ENCODE measurements at places on chromosomes 13 and 19.

- DNase-seq, result no peak
Observed at GRCh38 chr19:33370783-33371182, 2.7 kb upstream of the CEBPG start.

DNA sequence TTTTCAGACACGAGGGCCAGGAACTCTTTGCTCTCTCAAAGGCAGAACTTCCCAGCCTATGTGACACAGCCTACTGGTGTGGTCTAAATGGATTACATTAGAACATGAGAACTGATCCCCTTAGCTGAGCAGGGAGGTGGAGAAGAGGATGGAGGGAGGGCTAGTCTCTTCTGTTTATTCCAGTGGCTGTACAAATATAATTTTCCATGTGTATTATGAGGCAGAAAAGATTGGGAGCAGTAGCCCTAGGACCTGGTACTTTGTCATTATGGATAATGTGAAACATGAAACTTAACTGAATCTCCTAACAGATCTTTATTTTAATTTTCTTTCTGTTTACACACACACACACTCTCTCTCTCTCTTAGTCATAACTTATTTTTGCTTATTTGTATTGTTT lies 82.1 kb downstream of the WDFY2 start:
- no peak for DNase-seq

- no peak for DNase-seq
Observed at GRCh38 chr13:41546372-41547190, 89.2 kb downstream of the RGCC start.

- DNase-seq, result no peak
Observed at GRCh38 chr13:26485786-26486185, 71.7 kb upstream of the WASF3 start.

DNA sequence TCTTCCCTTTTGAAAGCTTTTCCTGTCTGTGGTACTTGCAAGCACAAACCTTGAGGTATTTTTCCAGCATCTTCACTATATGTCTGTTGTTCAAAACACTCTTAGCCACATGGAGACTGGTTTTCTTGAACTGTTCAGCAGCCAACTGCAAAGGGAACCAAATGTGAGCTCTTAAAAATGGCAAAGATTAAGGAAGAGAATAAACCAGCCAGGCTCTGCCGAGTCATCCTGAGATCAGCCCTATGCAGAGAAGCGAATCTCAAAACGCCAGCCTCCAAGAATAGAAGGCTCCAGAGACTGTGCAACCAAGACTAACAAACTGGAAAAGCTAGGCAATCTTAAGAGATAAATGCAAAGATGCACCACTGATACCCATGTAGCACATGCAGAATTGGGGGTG lies 20.7 kb downstream of the AKAP8 start:
- no peak for DNase-seq

DNA sequence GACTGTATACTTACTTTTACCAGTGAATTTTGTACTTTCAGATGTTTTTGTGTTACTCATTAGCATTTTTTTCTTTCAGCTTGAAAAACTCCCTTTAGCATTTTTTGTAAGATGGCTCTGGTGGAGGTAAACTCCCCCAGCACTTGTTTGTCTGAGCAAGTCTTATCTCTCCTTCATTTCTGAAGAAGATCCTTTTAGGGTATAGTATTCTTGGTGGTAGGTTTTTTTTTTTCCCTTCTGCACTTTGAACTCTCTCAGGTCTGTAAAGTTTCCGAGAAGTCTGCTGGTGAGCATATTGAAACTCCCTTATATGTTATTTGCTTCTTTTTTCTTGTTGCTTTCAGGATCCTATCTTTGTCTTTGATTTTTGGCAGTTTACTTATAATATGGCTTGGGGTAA lies 35.1 kb downstream of the IGFL3 start:
- no peak for DNase-seq
